ENCODE measurements at places on chromosomes 3 and 15.

GRCh38 chr15:73716417-73716816 lies 32.2 kb downstream of the CD276 start:
- no peak for DNase-seq

- DNase-seq: no peak
These were observed 150.6 kb upstream of the FRMD4B start for GRCh38 chr3:69536306-69537020.

- DNase-seq: peak; percentile 57
These were observed 203.7 kb downstream of the ABHD5 start for GRCh38 chr3:43894176-43895049.

DNA sequence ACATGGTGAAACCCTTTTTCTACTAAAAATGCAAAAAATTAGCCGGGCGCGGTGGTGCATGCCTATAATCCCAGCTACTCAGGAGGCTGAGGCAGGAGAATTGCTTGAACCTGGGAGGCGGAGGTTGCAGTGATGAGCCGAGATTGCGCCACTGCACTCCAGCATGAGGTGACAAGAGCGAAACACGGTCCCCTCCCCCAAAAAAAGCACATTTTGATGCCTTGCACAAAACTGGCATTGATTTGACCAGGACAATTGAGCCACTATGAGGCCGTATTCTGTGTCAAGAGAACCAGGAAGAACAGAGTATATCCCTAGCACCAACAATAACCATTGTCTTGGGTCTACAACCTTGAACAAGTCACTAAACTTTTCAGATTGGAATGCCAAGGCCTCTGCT lies 50.6 kb downstream of the SH3BP5 start:
- no peak for DNase-seq

GRCh38 chr3:112781599-112781998 lies 65.1 kb downstream of the CD200R1L start:
- DNase-seq: no peak
